T-helper 2 cell (primary cell): ENCODE measurements at places on chromosomes 16 and 17.

GRCh38 chr16:68444056-68444657, 4.2 kb downstream of the SMPD3 start:
- DNase-seq, result no peak

- no peak for DNase-seq
Observed at GRCh38 chr16:78179666-78180065, 80.2 kb downstream of the WWOX start.

DNA sequence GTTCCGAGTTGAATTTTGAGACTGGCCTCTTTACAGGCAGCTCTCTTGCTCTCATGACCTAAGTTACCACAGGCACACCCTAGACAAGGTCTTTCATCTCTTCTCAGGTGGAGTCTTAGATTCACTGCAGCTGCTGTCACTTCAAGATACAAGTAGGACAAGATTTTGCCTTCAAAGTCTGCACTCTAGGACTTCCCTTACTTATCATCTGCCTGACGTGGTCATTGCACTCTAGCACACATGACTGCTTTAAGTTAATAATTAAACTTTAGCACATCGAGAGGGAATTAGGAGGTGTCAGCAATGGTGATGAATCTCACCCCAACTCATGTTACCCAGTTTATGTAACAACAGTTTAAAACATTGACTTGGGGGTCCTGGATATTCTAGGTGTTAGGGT, 25.6 kb downstream of the RNF135 start:
- no peak for DNase-seq

DNA sequence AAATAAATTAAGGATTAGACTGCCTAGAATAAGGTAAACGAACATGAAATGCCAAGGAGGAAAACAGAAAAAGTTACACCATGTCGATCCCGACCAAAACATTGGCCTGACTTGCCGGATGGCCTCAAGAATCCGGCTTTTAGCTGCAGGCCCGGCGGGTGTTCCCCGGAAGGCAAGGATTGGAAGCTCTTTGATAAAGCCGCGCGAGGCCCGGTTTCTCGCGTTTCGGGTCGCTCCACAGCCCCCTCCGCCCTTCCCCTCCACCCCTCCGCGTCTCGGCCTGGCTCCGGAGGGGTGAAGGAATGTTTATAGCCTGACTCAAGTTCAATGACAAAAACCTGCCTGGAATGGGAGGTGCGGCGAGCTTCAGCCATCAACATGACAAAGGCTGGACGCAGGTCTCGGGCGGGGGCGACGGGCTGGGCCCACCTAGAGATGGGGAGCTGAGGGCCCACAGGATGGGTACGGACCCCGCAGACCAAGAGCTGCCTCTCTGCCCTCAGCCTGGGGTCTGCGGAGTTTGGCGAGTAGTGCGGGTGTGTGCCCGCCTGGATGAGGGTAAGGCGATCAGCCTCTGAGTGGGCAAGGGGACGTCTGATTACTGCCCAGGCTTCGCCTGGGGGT, 2.6 kb downstream of the PRAC1 start:
- DNase-seq, result no peak

DNA sequence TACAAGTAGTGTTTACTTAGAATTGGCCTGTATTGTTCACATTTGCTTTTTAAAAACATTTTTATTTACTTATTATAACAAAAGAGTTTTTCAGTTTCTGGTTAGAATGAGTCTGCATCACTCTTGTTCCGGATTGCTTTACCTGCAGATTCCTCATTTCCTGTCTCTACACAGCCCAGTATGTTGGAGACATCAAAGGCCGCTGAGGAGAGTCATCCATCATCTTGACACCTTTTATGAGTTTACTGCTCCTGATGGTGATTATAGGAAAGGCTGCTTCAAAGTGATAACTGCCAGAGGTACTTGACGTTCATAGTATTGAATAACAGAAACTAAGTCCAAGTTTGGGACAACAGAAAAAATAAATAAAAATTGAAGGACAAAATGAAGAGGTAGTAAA, 490.5 kb upstream of the CA10 start:
- no peak for DNase-seq

DNA sequence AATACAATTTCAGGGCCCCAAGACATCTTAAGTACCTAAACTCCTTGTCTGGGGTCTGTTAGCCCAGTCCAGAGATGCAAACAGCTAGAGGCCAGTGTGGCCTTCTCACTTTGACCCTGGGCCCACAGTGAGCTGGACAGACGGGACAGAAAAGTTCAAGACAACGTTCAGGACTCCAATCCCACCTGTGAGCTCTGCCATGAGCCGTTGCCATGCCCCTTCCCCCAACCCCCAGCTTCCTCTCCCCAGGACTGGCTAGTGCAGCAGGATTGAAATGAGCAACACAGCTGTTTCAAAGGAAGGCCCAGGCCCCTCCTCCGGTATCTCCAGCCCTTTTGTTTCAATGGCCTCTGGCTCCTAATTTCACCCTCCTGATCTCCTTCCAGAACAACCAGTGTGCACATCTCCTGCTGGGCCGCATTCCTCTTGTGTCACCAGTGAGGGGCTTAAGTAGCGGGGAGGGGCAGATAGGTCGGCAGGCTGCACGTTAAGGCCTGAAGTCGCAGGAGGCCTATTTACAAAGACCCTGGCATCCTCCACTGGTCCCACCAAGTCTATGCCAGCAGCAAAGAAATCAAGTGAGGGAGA, 11.3 kb downstream of the AXIN2 start:
- no peak for DNase-seq

DNA sequence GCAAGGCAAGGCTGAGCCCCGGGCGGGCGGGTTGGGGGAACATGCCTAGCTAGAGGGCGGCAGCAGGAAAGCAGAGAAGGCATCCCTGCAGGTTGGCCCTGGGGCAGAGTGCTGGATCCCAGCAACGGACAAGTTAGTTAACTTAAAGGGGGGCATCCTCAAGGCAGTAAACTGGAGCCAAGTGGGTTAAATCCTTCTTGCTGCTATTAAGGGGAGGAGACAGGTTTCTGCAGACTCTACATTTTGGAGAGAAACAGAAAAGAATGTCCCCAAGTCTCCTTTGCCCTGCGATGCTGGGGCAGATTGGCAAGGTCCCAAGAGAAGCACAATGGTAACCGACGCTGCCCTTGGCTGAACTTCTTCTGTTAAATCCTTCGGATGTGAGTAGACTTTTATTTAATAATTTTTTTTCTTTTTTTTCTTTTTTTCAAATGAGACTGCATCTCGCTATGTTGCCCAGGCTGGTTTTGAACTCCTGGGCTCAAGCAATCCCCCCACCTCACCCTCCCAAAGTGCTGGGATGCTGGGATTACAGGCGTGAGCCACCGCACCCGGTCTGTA, 14.0 kb downstream of the ATP5PD start:
- DNase-seq, result peak; percentile 25

- DNase-seq, result no peak
Observed at GRCh38 chr16:53864819-53865493, 161.0 kb downstream of the FTO start.

DNA sequence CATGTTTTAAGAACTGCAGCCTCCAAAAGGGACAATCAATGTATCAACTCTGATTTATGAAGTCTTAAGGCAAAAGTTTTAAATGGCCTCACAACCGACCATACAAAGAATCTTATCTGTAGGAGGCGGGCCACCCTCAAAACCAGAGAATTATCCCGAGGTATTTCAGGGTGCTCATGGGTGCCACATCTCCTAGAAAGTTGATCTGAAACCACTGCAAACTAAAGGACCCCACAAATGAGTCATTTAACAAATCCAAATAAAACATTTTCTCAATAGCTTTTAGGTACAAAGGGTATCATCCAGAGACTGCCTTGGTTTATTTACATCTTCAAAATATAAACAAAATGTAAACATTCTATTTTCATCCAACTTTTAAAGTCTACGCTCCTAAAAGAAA, 6.8 kb downstream of the ERN1 start:
- no peak for DNase-seq

- DNase-seq, result no peak
Observed at GRCh38 chr16:85908444-85908843, 9.5 kb downstream of the IRF8 start.

GRCh38 chr17:39487946-39488345, 26.7 kb downstream of the CDK12 start:
- no peak for DNase-seq

DNA sequence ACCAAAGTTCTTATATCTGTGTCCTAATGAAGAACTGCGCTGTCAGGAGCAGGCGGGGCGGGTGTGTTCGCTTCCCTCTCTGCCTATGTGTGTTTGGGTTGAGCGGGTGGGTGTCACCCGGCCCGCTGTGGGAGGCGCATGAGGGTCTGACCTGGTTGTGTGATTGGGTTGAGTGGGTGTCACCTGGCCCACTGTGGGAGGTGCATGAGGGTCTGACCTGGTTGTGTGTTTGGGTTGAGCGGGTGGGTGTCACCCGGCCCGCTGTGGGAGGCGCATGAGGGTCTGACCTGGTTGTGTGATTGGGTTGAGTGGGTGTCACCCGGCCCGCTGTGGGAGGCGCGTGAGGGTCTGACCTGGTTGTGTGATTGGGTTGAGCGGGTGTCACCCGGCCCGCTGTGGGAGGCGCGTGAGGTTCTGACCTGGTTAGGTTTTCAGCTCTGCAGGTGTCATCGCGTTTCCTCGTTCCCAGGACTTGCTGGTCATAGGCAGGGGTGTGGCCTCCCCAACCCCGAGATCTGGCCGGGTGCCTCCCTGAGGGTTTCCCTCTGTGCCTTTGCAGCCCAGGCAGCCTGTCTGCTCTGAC, 69.6 kb upstream of the ZNF750 start:
- no peak for DNase-seq

DNA sequence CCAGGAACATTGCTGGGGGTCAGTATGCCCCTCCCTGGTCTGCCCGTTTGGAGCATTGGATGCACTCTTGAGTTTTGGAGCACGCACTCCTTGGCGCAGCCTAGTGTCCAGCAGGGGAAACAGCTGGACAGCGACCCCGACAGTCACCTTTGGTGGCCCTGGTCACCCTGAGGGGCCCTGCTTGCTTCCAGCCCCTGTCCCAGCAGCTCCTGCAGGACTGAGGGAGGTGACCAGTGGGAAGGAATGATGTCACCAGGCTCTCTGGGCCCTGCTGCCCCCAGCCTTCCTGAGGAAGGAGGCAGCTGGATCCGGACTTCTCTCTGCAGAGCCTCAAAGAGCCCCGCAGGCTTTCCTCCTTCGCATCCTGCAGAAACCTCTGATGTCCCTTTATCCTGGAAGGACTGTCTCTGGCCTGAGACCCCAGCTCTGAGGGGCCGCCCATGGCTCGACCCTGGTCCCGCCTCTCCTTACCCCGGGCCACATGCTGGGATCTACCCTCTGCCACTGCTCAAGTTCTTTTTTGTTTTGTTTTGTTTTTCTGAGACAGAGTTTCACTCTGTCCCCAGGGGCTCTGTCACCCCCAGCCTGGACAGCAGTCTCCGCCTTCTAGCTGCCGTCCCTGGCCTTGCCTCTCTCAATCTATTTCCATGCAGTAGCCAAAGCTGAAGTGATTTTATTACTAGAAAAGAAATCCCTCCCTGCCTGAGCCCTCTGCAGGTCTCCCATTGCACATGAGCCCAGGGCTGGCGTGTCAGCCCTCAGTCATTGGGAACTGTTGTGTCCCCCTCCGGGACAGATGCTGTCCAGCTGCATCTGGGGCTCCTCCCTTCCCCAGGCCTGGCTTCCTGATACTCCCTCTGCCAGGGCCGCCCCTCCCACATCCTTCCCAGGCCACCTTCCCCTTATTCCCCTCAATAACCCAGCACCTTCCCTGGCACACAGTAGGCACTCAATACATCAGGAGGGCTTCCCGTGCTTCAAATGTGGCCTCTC, 11.6 kb downstream of the ZSCAN10 start:
- no peak for DNase-seq

- peak; percentile 48 for DNase-seq
Observed at GRCh38 chr17:56833057-56833808, 487 bp downstream of the C17orf67 start.

DNA sequence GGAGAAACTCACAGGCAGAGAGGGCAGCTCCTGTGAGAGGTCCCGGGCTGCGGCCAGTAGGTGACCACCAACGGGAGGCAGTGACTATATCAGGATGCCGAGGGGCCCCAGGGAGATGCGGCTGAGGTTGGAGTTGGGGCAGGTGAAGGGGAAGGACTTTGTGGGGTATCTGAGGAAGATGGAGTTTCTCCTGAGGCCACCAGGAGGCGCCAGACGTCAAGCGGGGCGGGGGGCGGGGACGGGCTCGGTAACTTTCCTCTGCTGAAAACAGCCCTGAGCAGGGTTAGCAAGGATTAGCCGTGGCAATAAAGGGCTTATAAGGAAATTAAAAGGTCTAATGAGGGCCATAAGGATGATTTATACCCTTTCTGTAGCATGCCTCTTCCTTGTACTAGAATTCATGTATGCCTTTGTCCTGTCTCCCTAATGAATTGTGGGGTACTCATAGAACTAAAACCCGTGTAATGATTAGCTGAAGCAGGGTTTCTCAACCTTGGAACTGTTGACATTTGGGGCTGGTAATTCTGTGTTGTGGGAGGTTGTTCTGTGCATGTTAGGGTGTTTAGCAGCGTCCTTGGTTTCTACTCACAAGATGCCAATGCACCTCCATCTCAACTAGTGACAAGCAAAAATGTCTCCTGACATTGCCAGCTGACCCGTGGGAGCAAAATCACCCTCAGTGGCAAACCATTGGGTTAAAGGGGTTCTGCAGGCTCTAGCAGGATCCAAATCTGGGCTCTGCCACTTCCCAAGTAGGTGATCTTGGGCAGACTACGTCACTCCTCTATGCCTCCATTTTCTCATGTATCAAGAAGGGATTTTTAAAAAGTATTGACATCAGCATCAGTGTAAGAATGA, 74.8 kb upstream of the GRIN2A start:
- DNase-seq, result peak; percentile 21

GRCh38 chr16:66220702-66221101, 145.8 kb upstream of the CDH5 start:
- no peak for DNase-seq

DNA sequence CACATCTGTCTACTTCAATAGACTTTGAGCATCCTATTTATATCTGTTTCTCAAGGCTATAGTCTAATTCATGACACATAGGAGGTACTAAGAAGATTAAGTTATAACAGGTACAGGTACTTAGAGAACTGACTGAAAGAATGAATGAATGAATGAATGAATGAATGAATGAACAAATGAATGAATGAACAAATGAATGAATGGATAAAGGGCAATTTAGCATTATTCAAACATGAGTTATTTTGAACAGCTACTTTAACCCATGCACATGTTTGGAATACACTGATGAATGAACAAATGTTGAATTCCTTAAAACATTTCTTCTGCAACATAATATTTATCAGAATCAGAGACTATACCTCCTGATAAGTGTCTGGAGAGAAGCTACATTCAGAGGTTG, 1165.6 kb upstream of the CDH8 start:
- DNase-seq, result no peak
